ENCODE measurements at places on chromosomes 5 and 9.

- no peak for DNase-seq
Observed at GRCh38 chr9:74304598-74304997, 192.5 kb upstream of the RORB start.

DNA sequence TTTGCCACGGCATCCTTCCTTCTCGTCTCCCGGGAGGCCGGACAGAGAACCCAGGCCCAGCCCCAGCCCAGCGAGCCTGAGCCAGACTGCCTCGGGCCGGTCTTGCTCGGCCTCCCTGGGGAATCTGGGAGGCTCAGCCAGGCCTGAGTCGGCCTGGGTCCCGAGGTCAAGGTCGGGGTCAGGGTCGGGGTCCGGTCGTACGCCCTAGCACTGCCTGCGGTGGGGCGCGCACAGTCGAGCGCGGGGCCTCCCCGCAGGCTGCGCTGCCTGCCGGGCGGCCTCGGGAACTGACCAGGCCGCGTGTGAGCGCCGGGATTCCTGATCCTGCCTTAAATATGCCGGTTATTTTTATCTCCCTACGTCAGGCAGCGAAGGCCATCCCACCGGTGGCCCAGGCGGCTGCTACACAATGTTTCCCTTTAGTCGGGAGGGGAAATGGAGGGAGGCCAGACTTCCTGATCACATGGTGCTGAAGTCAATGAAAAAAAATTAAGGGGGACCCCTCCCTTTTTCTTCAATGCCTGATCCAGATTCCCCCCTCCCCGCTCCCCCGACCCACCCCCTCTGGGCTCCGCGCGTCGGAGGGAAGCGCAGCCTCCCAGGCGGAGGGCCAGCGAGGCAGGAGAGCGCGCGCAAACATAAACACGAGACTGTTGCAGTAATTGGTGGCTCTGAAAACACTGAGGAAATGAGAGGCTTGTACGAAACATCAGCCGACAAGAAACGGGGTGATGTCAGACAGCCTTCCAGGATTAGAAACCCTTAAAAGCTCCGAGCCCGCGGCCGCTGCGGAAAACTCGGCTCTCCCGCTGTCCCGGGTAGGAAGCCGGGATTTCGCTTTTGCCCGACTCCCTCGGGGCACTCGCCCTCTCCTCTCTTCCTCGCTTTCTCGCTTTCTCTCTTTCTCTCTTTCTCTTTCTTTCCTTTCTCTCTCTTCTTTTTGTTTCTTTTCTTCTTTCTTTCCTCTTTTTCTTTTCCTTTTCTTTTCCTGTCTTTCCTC, 148.2 kb upstream of the KLF4 start:
- DNase-seq = peak; percentile 71

GRCh38 chr5:180665682-180666404, 16.4 kb upstream of the FLT4 start:
- no peak for DNase-seq

DNA sequence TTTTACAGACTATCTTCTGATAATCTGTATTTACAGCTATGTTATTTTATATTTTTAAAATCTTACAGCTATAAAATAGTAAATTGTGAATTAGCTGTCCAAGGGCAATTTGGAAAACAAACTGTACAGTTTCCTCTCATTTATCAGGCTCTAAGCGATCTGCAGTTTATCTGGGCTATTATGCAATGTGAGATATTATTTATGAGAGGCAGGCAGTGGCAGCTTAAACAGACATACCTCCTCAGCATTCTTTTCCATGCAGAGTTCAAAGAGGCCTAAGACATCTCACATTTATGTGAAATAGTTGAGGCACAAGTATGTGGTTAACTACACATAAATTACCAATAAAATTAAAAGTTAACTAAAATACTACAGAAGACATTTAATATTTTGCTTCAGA, 10.2 kb downstream of the NIPSNAP3B start:
- DNase-seq = no peak

DNA sequence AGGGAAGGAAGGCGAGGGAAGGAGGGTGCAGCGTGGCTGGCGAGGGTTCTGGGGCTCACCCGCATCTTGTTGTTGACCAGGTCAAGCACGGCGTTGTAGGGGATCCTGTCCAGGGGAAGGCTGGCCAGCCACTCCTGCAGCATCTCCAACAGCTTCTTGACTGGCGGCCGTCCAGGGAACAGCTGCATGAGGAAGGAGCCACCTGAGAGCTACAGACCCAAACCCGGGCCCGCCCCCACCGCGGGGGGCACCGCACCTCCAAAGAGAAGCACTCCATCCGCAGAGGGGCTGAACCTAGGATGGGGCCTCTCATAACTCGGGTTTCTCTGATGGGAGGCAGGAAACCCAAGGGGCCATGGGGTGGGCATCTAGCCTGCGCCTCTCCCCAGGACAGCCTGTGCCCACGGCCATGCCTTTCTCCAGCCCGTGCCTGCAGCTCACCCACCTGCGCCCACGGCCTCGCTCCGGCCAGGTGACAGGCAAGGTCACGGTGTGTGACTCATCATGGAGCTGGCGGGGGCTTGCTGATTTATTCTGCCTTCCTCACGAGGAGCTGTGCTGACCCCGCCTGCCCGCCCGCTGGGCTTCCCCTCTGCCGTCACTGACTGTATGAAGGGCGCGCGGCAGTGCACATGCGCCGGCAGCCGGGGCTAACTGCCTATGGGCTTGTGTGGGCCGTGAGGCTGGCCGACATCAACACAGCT, 11.8 kb upstream of the LHX3 start:
- DNase-seq = no peak

DNA sequence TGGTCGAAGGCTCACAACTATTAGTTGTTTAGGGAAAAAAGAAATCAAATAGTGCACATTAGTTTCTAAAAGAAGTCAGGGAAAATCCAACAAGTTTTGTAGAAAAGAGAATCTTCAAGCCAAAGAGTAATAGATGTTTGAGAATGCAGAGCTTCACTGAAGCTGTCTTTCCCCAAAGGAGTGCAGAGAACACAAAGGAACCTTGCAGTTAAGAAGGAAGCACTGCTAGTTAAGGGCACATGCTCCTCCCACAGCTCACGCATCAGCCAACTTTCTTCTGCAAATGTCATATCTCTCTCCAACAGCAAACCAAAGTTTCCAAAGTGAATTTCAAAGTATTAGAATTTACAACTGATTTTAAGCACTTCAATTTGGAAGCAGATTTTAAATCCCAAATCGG, 116.4 kb upstream of the FST start:
- DNase-seq = no peak

DNA sequence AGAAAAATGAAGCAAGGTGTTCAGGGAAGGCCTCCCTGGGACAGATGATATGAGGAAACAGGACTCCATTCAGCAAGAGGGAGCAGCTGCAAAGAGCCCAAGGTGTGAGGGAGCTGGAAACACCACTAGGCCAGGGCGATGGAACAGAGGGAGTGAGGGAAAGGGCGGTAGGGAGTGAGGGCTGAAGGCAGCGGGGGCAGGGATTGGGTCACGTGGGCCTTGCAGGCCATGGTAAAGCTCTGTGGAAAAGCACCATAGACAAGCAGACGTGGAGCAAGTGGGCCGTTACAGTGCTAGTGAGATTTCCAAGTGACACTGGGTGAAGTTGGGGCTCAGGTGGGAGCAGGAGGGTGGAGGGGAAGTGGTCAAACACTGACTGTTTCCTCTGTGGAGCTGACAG, 10.8 kb upstream of the PRRC1 start:
- DNase-seq = no peak

DNA sequence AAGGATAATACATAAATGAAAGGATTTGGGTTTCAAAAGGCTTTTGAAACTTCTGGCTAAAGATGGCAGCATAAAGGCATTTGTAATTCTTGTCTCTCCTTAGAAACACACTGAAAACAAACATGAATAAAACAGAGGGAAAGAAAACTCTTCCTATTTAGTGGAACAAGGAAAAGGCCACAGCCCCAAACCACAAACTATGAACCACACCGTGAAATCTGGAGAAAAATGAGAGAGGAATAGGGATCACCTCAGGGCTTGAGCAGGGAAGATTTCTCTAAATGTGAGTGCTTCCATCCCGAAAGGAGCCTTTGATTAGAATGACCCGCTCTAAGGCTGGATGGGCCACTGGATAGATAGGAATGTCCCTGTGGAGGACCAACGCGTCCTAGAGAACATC, 119.6 kb downstream of the SEC61B start:
- DNase-seq = no peak

DNA sequence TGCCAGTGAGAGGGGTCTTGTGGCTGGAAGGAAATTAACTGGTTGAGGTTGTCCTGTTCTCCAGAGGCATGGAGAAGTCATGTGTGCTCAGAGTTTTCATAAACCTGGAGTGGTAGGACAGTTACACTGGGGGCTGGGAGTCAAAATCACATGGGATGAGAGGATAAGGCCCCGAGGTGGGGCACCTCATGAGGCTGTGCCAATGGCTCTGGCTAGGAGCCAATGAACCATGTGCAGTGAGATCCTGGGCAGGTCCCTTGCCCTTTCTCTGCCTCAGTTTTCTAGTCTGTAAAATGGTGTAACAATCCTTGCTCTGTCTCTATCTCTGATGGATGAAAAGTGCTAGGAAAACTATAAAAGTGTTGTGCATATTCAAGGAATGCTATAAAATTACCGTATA, 7.0 kb upstream of the SYNPO start:
- no peak for DNase-seq

DNA sequence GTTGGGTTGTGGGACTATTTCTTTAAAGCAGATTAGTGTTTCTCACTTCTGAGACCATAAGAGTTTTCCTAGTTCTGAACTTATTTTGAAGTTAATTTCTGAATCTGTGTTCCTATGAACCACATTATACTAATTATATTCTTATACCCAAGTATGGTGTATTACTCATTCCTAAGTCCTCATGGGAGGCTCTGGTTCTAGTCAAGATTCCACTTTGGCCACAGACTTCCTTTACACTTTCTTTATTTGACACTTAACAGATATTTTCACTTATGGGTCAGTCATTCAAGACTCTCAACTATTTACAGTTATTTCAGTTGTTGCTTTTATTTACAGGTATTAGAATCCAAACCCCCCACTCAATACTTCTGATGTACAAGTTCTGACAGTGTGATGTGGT, 937.2 kb upstream of the TYRP1 start:
- DNase-seq = no peak

DNA sequence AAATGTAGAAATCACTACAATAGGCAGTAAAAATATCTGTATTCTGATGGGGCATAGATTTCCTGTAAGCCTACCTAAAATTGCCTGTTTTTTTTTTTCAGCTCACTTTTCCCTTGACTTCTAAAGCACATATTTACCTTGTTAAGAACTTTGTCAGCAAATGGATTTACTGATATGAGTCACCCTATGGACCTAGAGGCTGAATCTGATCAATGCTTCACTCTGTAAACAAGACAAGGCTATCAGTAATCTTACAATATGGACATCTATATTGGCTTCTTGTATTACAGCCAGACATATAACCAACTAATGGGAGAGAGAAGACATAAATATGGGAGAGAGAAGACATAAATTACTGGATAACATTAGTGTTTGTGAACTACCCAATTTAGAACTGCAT, 792.7 kb upstream of the CHD1 start:
- DNase-seq = no peak

GRCh38 chr5:6868171-6868570, 154.9 kb downstream of the TENT4A start:
- DNase-seq = peak; percentile 73

GRCh38 chr9:98314381-98315066, 59.1 kb upstream of the TBC1D2 start:
- DNase-seq = no peak

GRCh38 chr5:104344809-104345208, 782.2 kb upstream of the NUDT12 start:
- DNase-seq = no peak

GRCh38 chr9:89863837-89864236, 259.0 kb downstream of the GADD45G start:
- no peak for DNase-seq

DNA sequence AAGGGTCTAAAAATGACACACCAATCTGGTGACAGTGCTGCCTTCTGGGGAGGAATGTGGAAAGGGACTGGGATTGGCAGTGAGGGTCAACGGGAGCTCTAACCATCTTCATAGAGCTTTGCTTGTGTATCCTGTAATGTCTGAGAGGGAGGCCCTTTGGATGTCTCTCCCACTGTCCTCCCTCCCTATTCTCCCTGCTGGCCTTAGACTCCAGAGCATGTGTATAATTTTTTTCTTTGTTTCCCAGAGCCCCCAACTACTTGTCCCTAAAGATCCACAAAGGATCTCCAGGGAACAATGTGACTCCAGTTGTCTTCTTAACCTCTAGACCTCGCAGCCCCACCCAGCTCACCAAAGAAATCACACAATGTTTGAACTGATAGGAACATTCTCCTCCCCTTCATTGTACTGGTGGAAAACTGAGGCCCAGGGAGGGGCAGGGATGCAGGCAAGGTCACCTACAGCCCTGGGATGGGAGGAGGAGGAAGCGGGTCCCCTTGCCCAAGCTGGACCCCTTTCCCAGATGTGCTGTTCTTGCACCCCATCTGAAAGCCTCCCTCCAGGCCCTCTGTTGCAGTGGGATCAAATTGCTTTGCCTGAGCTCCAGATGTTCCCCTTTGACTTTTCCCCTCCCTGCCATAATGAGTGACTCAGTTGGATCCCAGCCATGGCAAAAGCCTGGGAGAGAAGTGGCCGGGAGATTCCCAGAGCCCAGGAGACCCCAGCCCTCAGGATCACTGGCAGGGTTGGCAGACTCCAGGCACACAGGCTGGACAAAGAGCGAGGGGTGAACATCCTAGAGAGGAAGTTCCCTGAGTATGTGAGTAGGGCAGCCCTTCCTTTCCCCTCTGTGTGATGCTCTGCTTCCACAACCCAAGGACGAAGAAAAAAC, 21.8 kb downstream of the SPARC start:
- no peak for DNase-seq

- no peak for DNase-seq
Observed at GRCh38 chr5:54024466-54024865, 285.9 kb downstream of the ARL15 start.

DNA sequence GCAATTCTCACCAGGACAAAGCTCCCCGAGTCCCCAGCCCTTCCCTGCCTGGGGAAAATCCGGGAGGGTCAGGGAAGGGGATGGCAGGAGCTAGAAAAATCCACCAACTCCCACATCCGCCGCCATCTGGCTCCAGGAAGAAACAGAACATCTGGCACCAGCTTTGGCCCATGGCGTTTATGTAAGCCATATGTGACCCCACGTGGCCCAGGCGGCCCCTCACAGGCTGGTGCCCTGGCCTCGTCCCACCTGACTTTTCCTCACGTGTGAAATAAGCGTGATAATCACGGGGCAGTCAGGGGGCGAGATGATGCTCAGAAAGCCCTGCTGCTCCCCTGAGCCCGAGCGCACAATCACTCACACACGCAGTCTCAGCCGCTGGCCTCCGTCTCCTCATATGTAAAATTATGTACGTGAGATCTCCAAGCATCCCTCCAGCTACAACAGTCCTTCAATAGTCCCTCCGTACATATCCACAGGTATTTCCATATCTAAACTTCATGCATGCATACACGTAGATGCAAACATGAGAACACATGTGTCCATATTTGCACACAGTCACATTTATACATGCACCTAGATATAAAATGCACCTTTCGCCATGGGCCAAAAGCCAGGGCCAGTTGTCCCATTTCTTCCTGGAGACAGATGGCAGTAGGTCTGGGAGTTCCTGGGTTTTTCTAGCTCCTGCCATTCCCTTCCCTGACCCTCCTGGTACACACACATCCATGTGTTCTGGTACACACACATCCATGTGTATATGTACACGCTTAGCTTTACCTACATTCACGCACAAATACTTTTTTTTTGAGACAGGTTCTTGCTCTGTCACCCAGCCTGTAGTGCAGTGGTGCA, 28.9 kb downstream of the PLPP7 start:
- DNase-seq = no peak

GRCh38 chr9:135260221-135261180, 173.0 kb downstream of the OLFM1 start:
- no peak for DNase-seq

- DNase-seq = no peak
Observed at GRCh38 chr5:165882099-165882498, 2376.7 kb downstream of the MAT2B start.

Measured in anterior cingulate cortex (tissue), 58 donors.